A549 treated with RU486 at 1 μM for 4 hours (cell line): ENCODE measurements at places on chromosomes 1 and 21. TPM values are rescaled to one million over a fixed set of nuclear protein-coding genes. Genes with fewer than 3 reads are reported as not detected.

PLEKHA6 gene
- 16.9 to 32.3 TPM (median 25.3 TPM) in 5 replicates for total RNA-seq

TACSTD2 gene
- total RNA-seq, result 0.14 TPM in 1 of 5 replicates, not detected in the others

MROH7 gene
- total RNA-seq, result not detected in 5 replicates

PIK3C2B gene
- total RNA-seq, result 5.8 to 8.7 TPM (median 7.7 TPM) in 5 replicates

DISP3 gene
- total RNA-seq, result 0.15 to 0.26 TPM (median 0.16 TPM) in 4 of 5 replicates, not detected in the other

PKNOX1 gene
- 4.3 to 7.1 TPM (median 5.7 TPM) in 5 replicates for total RNA-seq

PEAR1 gene
- total RNA-seq, result 7.5 to 10.1 TPM (median 8.6 TPM) in 5 replicates
